ENCODE measurements at places on chromosomes 12 and 14. TPM values are rescaled to one million over a fixed set of nuclear protein-coding genes. Genes with fewer than 3 reads are reported as not detected.

The SETD3 gene
- total RNA-seq: 62.8 TPM

The ZNF605 gene
- total RNA-seq: 14.3 TPM

DNA sequence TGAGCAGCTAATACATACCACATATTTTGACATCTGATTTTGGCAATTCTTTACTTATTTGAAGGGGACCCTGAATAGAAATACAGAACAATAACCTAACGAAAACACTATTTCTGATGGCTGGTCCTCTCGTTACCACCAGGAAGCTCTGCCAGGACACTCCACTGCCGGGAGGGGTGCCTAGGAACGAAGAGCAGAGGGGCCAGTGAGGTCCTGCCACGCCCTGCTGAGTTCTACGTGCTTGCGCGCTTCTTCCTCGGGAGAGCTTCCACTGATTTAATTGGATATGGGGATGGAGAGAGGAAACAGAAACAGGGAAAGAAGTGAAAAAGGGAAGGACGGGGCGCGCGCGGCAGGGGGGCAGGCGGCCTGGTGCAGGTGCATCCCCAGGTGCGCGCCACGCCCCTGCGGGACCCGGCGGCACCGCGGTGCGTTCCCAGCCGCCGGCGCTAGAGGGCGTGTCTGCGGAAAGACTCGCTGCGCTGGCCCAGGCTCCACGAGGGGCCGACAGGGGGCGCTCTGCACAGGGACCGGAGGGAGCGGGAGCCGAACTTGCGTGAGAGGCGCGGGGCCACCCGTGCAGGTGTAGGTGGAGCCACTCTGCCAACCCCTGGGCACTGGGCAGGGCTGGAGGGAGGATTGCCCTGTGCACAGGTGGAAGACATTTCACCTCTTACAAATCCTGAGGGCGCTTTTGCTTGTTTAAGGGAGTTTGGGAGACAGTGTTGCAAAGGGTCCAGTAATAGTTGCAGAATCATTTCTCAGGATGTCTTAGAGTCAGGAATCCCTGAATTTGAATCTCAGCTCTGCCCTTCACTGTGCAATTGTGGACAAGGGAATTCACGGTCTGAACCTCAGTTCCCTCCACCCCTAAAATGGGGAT, 986.3 kb upstream of the TMEM132C start:
- H3K27ac ChIP-seq: no peak overlapping the region
- peaks cover 18% of the 10 kb centered on the region for H3K4me1 ChIP-seq
- H3K36me3 ChIP-seq: no peaks in the 10 kb centered on the region
- DNase-seq: no peak
- H3K27me3 ChIP-seq: no peaks in the 10 kb centered on the region
- no peak overlapping the region for H3K4me3 ChIP-seq

- H3K4me3 ChIP-seq: no peak overlapping the region
- H3K27ac ChIP-seq: no peak overlapping the region
- peak; percentile 27 for DNase-seq
Measured at GRCh38 chr14:72443256-72443655, 450.6 kb downstream of the DPF3 start.

GRCh38 chr12:39986674-39987073, 119.2 kb downstream of the SLC2A13 start:
- no peaks in the 10 kb centered on the region for H3K4me1 ChIP-seq
- H3K27ac ChIP-seq: no peak overlapping the region
- H3K36me3 ChIP-seq: no peaks in the 10 kb centered on the region
- H3K4me3 ChIP-seq: no peak overlapping the region

The IL26 gene
- not detected for total RNA-seq

Data from astrocyte (in vitro differentiated cells and primary cell).